ENCODE measurements at places on chromosomes 6 and 20.

DNA sequence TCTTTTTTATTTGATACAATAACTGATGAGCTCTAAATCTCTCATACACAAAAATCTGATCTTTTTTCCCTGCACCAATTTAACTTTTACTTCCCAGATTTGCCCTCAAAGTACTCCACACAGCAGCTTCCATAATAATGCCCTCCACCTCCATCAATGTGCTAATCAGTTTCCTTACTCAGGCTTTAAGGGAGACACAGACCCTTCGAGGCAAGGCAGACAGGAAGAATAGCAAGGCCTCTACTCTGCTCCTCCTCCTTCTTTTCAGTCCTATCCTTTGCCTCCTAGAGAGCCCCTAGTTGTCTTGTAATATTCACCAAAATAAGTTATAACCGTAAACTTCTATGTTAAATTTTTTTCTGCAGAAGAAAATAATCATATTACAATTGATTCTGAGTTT, 444.9 kb upstream of the RNF217 start:
- DNase-seq = no peak

- DNase-seq = no peak
Observed at GRCh38 chr6:97288188-97288587, 5.2 kb upstream of the MMS22L start.

DNA sequence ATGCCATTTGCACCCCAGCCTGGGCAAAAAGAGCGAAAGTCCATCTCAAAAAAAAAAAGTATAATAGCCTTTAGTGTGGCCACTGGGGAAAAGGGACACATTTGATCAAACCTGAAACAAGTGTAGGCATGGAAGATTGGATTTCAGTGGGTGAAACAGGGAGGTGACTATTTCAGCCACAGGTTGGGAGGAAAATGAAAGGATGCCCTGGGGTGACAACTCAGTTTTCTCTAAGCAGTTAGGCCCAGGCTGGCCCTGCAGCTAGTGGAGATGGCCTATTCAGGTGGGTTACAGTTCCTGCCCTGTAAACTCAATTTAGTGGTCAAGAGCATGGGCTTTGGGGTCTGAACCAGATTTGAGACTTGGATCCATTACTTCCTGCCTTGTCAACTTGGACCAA, 36.4 kb downstream of the SPATA2 start:
- DNase-seq = no peak

GRCh38 chr6:161029195-161029809, 37.7 kb downstream of the MAP3K4 start:
- no peak for DNase-seq

DNA sequence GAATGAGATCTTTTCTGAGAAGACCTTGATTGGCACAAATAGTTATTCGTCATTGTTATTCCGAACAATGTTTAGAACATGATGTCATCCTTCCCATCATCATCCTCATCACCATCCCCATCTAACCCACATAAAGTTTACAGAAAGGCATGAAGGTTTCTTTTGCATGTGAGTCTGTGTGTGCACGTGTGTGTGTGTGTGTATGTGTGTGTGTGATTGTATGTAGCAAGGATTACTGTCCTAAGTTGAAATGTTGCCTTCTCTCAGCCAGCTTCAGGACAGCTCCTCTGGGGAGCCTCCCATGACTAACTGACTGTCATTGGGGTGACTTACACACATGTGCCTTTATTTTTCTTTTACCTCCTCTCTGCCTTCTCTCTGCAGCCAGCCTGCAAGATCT, 113.5 kb downstream of the SLC22A3 start:
- no peak for DNase-seq

GRCh38 chr6:222468-222867, 69.8 kb upstream of the DUSP22 start:
- no peak for DNase-seq

DNA sequence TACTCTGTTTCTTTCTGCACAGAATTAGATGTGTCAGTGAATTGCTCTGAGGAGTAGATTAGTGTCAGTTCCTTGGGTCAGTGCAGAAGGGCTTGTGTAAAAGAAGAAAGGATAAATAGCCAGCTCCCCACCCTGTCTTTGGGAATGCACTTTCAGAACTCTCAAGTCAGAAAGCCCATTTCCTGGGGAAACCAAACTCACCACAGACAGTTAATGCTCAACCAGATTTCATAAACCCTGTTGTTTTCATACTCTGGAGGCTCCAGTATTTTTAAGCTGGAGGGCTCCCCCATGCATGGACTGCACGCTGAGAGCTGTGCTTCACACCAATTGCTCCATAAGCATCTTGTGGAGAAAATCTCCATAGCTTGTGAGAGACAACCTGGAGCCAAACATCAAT, 449.7 kb downstream of the CDH26 start:
- DNase-seq = no peak

- no peak for DNase-seq
Observed at GRCh38 chr20:17530153-17530552, 1.0 kb downstream of the BFSP1 start.
